ENCODE measurements at places on chromosomes 1 and 21. TPM values are rescaled to one million over a fixed set of nuclear protein-coding genes. Genes with fewer than 3 reads are reported as not detected.

Gene TENT5C
- 4.2 TPM for total RNA-seq

- H3K27me3 ChIP-seq: no peaks in the 10 kb centered on the region
- DNase-seq: no peak
- peaks cover 5% of the 10 kb centered on the region for H3K4me1 ChIP-seq
- no peak overlapping the region for H3K4me3 ChIP-seq
- H3K36me3 ChIP-seq: no peaks in the 10 kb centered on the region
- H3K27ac ChIP-seq: no peak overlapping the region
These were observed 17.1 kb upstream of the KCND3 start for GRCh38 chr1:112006416-112007025.

DNA sequence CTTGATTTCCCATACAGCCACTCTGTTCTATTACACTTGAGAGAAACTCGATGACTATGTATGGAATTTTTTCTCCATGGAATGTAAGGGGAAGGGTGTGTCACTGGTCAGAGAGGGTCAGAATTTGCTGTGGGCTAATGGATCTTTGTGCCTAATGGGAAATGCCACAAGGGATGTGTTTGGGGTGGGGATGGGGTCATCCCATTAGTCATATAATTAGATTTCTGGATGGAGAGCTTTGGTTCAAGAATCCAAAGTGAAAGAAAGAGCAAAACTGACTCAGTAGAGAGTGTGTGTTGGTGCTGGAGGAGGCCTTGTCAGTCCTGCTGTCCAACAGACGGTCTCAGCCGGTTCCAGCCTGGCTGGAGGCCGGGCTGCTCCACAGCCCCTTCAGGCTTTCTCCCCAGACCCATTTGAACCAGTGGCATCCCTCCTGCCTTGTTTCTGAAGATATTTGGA lies 86.4 kb downstream of the LAMC2 start:
- H3K27ac ChIP-seq: peak overlapping the region; percentile 58
- no peaks in the 10 kb centered on the region for H3K36me3 ChIP-seq
- no peak overlapping the region for H3K4me3 ChIP-seq
- H3K27me3 ChIP-seq: no peaks in the 10 kb centered on the region
- no peak for DNase-seq

- no peaks in the 10 kb centered on the region for H3K27me3 ChIP-seq
- H3K4me3 ChIP-seq: no peak overlapping the region
- no peak for DNase-seq
- H3K27ac ChIP-seq: no peak overlapping the region
- no peaks in the 10 kb centered on the region for H3K36me3 ChIP-seq
These were observed 1.5 kb downstream of the F13B start for GRCh38 chr1:197065559-197065958.

Gene TXNIP
- total RNA-seq: 1,858 TPM

DNA sequence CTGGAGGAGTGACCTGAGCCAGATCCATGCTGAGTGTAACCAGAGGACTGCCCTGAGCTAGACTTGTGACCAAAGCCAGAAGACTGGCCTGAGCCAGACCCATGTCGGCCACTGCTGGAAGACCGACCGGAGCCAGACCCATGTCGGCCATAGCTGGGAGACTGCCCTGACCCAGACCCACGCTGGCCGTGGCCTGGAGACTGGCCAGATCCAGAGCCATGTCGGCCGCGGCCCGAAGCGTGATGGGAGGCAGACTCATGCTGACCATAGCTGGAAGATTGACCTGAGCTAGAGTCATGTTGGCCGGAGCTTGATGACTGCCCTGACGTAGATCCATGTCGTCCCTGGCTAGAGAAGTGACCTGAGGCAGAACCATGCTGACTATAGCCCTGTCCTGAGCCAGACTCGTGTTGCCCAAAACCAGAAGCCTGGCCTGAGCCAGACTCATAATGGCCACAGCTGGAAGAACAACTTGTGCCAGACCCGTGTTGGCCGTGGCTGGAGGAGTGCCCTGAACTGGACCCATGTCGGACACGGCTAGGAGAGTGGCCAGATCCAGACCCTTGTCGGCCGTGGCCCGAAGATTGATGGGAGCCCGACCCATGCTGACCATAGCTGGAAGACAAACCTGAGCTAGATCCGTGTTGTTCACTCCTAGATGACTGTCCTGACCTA lies 5.1 kb downstream of the HRNR start:
- no peaks in the 10 kb centered on the region for H3K4me1 ChIP-seq
- no peak for DNase-seq
- no peaks in the 10 kb centered on the region for H3K27me3 ChIP-seq
- H3K4me3 ChIP-seq: no peak overlapping the region
- no peak overlapping the region for H3K27ac ChIP-seq
- H3K36me3 ChIP-seq: no peaks in the 10 kb centered on the region

DNA sequence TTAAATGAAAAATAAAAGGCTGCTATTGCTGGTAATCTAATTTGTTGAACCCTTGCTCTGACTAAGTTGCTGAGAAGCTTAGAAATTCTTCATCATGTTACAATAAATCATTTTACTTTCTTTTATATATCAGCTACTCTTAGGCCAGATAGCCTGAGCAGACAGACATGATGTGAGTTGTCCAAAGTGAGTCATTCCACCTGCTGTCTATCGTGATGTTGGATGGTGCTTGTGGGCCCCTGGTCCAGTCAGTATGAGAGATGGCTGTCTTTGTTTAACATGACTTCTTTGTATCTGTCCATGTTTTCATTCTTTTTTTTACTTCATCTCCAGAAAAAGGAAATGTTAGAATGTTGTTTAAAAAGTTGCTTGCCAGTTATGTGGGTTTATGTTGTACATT lies 188.8 kb downstream of the ADGRL2 start:
- no peaks in the 10 kb centered on the region for H3K36me3 ChIP-seq
- no peak overlapping the region for H3K4me3 ChIP-seq
- H3K4me1 ChIP-seq: no peaks in the 10 kb centered on the region
- no peaks in the 10 kb centered on the region for H3K27me3 ChIP-seq
- no peak overlapping the region for H3K27ac ChIP-seq

Gene KCNE2
- total RNA-seq: not detected

Gene ATP6V1G3
- total RNA-seq: not detected

- peaks cover 45% of the 10 kb centered on the region for H3K36me3 ChIP-seq
- no peak overlapping the region for H3K27ac ChIP-seq
These were observed 2.7 kb downstream of the AKR7A2 start for GRCh38 chr1:19309123-19309813.

Gene C4BPA
- total RNA-seq: not detected

DNA sequence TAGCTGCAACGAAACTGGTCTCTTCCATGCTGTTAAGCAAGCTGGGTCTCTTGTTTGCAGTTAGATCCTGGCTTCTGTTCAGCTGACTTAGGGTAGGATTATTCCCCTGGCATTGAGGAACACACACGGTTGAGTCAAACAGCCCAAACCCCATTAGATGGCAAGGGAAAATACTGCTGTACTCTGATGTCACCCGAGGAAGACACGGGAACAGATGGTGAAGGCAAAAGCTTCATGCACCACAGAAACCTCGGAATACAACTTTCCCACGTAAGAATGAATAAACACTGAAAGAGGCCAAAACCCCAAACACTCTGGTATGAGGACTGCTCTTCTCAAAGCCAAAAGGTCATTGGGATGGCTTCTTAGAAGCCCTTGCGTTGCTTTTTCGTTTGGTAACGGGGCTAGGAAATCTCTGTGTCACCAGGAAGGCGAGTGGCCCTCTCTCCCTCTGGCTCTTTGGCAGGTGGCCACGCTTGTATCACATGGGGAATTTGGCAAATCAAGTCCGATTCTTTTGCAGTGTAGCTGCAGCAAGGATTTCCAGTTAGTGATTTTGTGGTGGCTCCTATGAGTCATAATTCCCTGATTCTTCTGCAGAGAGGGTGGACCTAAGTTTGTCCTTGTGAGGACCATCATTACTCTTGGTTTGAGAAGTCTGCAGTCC lies 16.7 kb upstream of the LYST start:
- H3K36me3 ChIP-seq: no peaks in the 10 kb centered on the region
- DNase-seq: no peak
- peak overlapping the region; percentile 77 for H3K27ac ChIP-seq

Gene SPRR5
- not detected for total RNA-seq

DNA sequence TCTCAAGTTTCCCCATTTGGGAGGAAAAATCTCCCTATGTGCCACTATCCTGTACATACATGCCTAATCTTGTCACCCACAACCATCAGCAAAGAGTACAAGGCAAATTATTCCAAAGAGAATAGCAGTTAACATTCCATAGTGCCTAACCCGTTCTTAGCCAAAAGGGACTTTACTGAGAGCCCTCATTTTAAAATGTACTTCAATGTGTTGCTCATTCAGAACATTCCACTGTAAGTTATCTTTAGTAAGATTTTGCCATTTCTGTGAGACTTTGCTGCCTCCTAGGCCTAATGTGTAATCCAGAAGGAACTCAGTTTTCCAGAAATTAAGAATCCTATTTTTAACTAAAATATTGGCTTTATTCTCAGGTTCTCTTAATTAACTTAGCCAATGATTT lies 11.3 kb upstream of the MRPL55 start:
- no peak for DNase-seq
- H3K27me3 ChIP-seq: no peaks in the 10 kb centered on the region
- H3K4me1 ChIP-seq: peaks cover 9% of the 10 kb centered on the region

GRCh38 chr1:156236164-156236563 lies 5.8 kb upstream of the BGLAP start:
- no peak overlapping the region for H3K4me3 ChIP-seq
- H3K36me3 ChIP-seq: no peaks in the 10 kb centered on the region
- no peak for DNase-seq
- no peaks in the 10 kb centered on the region for H3K4me1 ChIP-seq
- no peak overlapping the region for H3K27ac ChIP-seq

Gene TGFBR3
- 221 TPM for total RNA-seq

Gene TSPAN1
- 3.9 TPM for total RNA-seq

GRCh38 chr1:78146205-78146771 lies 100.5 kb downstream of the GIPC2 start:
- no peaks in the 10 kb centered on the region for H3K36me3 ChIP-seq
- H3K4me1 ChIP-seq: no peaks in the 10 kb centered on the region
- no peaks in the 10 kb centered on the region for H3K27me3 ChIP-seq
- H3K27ac ChIP-seq: no peak overlapping the region
- H3K4me3 ChIP-seq: no peak overlapping the region

DNA sequence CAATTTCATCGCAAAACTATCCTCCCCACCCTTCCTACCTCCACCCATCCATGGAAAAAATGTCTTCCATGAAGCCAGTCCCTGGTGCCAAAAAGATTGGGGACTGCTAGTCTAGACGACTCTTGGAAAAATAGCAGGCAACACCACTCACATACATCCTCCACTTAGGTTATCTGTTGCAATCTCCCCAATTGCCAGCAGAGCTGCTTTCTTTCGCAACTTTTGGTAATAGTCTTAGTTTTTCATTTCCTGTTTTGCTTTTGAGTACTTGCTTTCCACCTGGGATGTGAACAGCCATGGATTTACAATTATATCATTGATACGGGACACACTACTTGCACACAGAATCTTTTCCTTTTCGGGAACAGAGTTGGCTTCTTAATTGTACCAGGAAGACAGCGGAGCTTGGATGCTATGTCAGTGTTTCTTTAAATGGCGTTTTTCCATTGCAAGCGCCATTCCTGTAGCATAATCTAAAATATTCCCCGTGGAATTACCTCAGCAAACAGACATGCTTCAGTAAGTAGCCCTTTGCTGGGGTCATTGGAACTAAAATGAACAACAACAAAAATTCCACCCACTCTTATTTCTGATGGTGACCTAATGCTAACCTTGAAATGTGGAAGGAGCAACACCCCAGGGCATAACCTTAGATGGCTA lies 183.3 kb upstream of the ADGRL2 start:
- H3K27ac ChIP-seq: no peak overlapping the region
- no peaks in the 10 kb centered on the region for H3K27me3 ChIP-seq
- no peaks in the 10 kb centered on the region for H3K4me1 ChIP-seq
- no peak for DNase-seq
- no peak overlapping the region for H3K4me3 ChIP-seq
- H3K36me3 ChIP-seq: no peaks in the 10 kb centered on the region

DNA sequence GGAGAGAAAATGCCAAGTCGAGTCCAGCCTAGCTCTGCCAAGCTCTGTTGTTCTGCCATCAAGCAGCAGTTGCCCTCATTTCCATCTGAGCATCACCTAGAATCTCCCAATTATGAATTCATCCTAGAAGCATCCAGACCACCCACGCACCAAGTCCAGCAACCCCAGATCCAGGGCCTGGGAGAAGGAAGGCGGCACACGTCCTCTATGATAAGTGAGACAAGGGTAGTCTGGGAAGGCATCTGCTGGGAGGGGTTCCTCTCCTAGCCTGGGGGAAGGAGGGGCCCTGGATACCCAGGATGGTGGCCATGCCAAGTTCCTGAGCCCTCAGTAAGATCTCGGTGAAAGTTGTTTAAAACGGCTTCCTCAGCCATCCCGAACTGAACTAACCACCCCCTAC lies 70.7 kb downstream of the VWA5B1 start:
- no peak overlapping the region for H3K27ac ChIP-seq
- H3K36me3 ChIP-seq: no peaks in the 10 kb centered on the region

DNA sequence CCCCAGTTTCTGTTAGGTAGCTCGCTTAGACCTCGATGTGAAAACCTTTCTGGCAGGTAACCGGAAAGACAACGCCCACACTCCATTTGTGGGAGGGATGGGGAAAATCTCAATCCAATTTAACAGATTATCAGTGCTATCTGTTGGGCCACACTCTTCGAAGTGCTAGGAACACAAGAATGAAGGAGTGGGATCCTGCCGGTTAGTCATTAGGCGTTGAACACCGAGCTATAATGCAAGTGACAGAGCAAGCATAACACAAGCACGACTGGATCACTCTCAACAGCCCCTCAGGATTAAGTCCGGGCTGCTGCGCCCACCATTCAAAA lies 531 bp downstream of the SNIP1 start:
- DNase-seq: no peak
- H3K4me3 ChIP-seq: peak overlapping the region; percentile 87
- H3K4me1 ChIP-seq: peaks cover 33% of the 10 kb centered on the region
- H3K27me3 ChIP-seq: no peaks in the 10 kb centered on the region
- no peaks in the 10 kb centered on the region for H3K36me3 ChIP-seq

DNA sequence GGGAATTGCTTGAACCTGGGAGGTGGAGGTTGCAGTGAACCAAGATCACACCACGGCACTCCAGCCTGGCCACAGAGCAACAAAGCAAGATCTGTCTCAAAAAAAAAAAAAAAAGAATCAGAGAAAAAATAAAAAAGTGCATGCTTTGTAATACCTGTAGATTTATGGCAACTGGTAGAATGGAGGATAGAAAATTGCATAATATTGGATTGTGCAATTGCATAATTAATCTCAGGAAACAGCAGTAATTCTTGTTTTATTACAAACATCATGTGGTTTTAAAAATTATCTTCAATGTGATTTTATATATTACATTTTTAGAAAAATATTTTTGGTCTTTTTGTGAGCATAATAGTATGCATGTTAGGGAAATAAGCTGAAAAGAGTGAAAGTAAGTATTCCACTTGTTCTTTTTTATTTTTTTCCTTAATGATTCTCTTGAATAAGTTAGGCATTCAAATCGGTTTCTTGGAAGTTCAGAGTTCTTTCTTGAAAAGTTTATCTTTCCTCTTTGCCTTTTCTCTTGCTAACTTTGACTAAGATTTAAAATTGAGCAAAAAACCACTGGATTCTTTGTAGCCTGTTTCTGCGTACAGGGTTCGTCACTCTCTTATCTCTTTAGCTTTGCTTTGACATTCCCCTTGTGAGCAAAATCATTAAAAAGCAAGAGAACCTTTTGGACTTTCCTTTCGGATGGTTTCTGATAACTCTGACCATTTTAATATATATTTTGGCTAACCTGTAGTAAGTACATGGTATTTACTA lies 127.5 kb upstream of the ADAMTS5 start:
- H3K4me3 ChIP-seq: no peak overlapping the region
- no peaks in the 10 kb centered on the region for H3K27me3 ChIP-seq
- H3K36me3 ChIP-seq: no peaks in the 10 kb centered on the region
- H3K27ac ChIP-seq: no peak overlapping the region

Gene FMN2
- total RNA-seq: not detected

Measured in vagina (tissue), 2 donors.